ELF-1 (cell line): ENCODE measurements at places on chromosomes 4 and X.

DNA sequence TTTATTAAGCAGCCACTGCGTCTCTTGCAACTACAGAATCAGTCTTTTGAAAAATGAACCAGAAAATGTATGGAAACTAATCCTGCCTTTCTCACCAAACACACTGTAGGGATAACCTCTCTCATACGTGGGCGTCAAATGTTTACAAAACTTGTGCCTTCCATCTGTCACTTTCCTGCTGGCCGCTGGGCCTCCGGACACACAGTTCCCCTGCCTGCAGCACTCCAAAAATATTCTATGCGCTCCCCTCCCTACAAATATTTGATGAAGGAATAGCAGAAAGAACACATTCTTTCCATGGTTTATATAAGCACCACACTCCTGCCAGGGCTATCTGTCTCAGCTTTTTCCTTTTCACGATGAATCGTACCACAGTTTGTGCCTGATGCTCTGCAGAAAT, 14.9 kb upstream of the CYTL1 start:
- no peak for DNase-seq

- no peak for DNase-seq
Measured at GRCh38 chr4:9949573-9949972, 71.7 kb downstream of the SLC2A9 start.

DNA sequence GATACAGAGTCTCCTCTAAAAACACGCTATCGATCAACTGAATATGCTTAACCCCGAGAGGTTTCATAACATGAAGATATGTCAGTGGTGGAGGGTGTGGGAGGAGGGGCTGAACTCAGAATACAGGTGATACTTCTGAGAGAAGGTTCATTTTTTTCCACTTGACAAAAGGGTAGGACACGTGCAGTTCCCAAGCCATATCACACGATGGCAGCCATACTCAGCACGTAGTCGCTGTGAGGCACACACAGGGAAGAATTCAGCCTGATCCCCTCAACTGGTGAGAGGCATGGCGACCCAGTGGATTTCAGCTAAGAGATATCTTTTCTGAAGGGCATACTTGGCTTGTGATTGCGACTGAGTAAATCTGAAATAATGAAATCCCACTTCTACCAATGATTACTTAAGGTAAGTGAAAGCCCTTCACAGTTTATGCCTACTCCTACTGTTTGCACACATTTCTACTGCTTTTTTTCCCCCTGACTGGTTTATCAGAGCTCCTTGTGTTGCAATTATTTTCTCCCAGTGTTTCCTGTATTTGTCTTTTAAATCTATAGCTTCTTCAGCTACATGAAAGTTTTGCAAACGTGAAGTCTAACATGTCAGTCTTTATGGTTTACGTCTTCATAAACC, 133.1 kb downstream of the CORIN start:
- peak; percentile 57 for DNase-seq

DNA sequence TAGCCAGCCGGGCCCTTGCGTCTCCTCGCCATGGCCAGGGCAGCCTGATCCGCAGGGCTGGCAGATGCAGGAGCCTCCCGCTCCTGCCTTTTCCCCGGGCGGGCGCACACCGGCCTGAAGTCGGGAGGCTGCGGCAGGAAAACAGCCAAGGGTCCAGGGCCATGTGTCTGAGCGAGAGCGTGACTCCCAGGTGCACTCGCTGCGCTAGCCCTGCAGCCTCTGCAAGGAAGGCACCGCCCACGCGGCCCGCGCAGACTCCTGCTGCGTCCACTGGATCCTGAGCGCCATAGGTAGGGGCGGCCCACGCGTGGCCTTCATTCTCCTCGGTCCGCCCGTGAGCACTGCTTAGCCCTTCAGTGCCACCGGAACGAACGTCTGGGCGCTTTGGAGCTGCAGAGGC, 379.9 kb downstream of the TRAM1L1 start:
- DNase-seq, result no peak

DNA sequence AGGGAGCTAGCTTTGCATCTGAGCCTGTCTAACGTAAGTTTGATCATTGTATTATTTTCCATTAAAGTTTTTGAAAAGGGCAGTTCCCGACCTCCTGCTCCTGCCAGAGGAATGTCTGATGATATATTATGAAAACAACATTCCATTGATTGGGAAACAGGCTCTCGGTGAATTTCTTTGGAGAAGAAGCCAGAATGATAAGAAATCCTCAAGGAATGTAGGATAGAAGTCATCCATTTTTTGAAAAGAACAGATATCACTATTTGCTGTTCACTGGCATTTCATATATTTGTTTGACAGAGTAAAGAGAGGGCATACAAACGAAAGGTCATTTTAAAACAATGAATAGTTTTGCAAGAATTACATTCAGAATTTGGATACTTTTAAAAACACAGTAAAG, 781.0 kb upstream of the HTR2C start:
- no peak for DNase-seq

GRCh38 chr4:170705907-170706306, 616.2 kb upstream of the AADAT start:
- no peak for DNase-seq

- no peak for DNase-seq
Measured at GRCh38 chrX:38601866-38602265, 40.5 kb downstream of the TSPAN7 start.

- DNase-seq, result no peak
Measured at GRCh38 chr4:150384249-150384648, 197.7 kb upstream of the MAB21L2 start.

- DNase-seq, result peak; percentile 45
Measured at GRCh38 chrX:41923978-41924683, 777 bp upstream of the CASK start.

GRCh38 chr4:152218576-152218975, 317.3 kb downstream of the FBXW7 start:
- DNase-seq, result no peak

GRCh38 chrX:68995780-68996551, 167.1 kb downstream of the EFNB1 start:
- DNase-seq, result peak; percentile 55
